ENCODE measurements at places on chromosomes 6 and 20.
A peak's percentile ranks its signal among the peaks of the same experiment; 100 is the strongest.

- no peak for DNase-seq
These were observed 1.6 kb downstream of the SCAND1 start for GRCh38 chr20:35952480-35953386.

- no peak for DNase-seq
These were observed 21.3 kb upstream of the UTRN start for GRCh38 chr6:144263786-144264185.

GRCh38 chr6:29439006-29439405, at the start of gene OR10C1:
TSS of gene OR10C1 (plus strand) at chr6:29439306. CDS start at chr6:29440016, 710 bp downstream.
- DNase-seq: no peak

DNA sequence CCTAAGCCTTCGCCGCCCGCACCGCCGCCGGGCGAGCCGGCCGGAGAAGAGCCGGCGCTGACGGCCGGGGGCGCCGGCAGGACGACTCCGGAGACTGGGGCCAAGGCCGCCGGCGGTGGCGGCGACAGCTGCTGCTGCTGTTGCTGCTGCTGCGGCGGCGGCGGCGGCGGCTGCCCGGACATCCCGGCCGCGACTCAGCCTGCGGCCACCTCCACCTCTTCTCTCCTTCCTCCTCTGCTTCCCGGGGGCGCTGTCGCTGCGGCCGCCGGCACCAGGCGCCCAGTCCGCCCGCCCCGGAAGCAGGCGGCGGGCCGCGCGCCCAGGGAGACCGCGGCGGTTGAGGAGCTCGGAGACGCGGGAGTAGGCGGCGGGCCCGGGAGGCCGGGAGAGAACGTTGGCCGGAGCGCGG, 307 bp downstream of the RANBP9 start:
- no peak for DNase-seq

- no peak for DNase-seq
These were observed 769 bp downstream of the CCN6 start for GRCh38 chr6:112054555-112055190.

GRCh38 chr6:36671687-36672375, 6.7 kb upstream of the CDKN1A start:
- DNase-seq: no peak

DNA sequence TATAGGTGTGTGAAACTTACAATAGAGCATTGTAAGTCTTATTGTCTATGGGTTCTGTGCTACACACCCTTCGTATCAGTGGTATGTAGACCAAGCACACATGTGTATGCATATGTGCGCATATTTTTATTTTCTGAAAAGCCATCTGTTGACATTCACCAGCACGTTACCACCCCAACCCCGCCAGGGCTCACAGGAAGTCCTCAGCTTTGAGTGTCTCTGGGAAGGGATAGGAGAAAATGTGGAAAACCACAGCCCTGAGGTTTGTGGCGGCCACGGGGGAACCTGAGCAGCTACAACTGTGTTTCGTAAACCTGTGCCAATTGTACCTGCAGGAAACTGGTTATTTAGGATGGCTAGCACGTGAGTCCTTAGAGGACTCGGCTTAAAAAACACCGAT, 123.3 kb upstream of the PHACTR3 start:
- no peak for DNase-seq

DNA sequence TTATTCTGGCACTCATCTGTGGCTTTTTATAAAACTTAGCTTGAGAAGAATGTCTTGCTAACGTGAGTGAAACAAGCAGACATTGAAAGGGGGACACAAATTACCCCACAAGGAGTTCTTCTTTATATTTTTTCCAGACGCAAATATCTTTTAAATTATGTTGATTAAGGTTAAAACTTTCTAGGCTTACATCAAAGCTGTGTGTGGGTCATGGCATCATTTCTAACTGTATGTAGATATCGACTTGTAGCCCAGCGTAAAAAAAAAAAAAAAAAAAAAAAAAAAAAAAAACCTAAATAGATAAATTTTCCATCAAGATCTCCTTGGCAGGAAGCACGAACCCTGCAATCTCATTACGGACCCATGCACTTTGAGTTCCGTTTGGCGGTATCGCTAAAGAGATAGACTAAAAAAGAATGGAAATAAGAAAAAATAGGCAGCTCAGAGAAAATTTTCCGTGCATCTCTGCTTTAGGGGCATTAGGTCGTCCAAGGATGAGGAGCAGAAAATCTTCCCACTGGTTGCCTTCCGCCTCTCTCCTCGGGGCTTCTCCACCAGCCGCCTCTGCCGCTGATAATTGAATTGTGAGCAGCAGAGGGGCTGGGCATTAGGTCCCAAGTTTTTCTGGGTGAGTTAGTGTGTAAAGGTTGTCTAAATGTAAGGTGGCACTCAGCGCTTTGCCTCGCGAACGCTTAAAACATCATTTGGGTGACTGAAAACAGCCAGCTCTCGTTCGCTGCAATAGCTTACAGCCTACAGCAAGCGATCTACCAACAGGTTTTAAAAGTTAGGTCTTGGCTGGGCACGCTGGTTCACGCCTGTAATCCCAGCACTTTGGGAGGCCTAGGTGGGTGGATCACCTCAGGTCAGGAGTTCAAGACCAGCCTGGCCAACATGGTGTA, 194.0 kb downstream of the TRIM27 start:
- no peak for DNase-seq

GRCh38 chr6:146041282-146041681, 12.4 kb downstream of the GRM1 start:
- DNase-seq: no peak

DNA sequence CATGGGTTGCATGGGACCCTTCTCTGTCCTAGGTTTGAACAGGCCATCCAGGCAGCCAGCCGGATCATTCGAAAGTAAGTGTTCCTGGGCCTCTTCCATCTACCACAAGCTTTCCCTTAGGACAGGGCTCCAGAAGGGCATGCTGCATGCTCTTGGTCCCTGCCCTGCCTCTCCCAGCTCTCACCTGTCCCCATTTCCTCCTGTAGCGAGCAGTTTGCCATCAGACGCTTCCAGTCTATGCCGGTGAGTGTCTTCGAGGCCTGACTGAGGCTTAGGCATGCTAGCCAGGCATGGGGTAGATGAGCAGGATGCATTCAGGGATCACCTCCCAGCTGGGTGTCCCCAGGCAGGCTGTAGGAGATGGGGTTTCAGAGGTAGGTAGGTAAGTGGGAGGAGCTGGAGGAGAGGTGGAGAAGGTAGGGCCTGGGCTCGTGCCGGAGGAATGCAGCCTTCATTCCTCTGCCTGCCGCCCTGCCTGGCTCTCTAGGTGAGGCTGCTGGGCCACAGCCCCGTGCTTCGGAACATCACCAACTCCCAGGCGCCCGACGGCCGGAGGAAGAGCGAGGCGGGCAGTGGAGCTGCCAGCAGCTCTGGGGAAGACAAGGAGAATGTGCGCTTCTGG, 4.3 kb downstream of the CDC25B start:
- DNase-seq: no peak

GRCh38 chr6:67653561-67653960, 981.5 kb upstream of the ADGRB3 start:
- DNase-seq: no peak

DNA sequence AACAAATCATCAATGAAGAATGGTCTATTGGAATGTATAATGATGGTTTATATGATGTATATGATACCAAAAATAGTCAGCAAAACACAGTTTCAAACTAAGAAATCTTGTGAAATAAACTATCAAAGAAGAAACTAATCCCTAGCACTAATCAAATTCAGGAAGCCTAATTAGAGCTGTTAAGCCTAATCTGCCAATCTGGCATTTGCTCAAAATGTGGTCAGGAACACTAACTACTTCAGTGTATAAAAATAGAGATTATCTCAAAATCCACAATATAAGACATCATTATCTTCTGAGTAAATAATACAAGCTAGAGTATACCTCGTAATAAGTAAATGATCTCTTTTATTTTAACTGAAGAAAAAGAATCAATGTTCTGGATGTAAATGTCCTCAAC, 12.8 kb upstream of the AKAP7 start:
- DNase-seq: peak; percentile 84

GRCh38 chr20:845941-846893, 12.7 kb downstream of the FAM110A start:
- no peak for DNase-seq

DNA sequence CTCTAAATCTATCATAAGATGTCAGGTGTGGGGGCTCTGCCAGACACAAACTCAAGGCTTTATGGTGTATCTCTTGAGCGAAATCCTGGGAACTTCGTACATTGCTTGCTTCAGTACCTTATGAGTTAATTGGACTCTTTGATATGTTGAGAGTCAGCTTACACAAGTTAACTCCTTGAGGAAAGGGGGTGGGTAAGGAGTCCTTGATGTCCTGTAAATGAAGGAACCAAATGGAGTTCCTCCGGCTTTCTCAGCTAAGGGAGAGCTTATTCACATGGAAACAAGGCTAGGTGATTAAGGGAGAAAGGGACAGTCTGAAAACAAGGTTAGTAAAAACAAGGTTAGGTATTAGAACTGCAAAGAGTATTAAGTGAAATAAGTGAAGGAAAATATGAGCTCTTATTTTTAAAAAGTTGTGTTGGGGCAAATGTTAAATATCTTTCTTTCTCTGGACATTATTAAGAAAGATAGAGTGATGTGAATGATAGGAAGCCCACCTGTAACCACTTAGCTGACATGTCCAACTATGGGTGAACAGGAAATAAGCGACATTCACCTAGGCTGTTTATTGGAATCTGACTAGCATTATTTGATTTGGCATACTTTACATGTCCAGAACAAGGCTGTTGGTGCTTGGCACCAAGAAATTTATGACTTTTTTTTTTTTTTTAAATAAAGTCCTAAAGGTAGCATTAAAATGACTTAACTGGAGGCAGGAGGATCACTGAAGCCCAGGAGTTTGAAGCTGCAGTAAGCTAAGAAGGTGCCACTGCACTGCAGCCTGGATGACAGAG, 26.5 kb downstream of the GTF2H5 start:
- DNase-seq: no peak

- no peak for DNase-seq
These were observed 139.5 kb upstream of the CDH4 start for GRCh38 chr20:61112515-61112914.

DNA sequence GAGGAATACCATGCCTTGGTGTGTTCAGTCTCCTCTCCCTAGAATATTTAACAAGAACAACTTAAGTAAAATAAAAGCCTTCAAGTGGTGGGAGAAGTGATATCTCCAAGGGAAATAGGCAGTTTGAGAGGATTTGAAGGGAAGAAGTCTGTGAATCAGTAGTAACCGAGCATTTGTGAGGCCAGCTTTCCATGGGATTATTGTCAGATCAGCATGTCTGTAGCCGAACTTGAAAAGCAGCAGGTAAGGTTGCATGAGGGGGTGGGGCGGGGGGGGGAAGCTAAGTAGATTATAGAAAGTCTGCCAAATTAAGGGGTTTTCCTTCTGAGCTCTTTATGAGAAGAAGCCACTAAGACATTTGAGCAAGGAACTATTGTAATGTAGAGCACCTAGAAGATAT, 92.6 kb downstream of the GRIK2 start:
- no peak for DNase-seq

DNA sequence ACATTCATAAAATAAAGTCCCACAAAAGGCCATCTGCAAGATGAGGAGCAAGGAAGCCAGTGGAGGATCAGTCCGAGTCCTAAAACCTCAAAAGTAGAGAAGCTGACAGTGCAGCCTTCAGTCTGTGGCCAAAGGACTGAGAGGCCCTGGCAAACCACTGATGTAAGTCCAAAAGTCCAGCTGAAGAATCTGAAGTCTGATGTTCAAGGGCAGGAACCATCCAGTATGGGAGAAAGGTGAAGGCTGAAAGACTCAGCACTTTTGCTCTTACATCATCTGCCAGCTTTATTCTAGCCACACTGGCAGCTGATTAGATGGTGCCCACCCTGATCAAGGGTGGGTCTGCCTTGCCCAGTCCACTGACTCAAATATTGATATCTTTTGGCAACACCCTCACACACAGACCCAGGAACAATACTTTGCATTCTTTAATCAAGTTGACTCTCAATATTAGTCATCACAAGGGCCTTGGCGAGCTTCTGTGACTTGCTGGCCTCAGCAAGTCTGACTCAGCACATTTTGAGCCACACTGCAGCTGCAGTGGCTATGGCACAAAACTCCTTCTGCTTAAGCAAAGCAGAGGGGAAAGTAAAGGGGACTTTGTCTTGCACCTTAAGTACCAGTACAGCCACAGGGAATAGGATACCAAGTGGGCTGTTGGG, 1370.3 kb upstream of the CITED2 start:
- no peak for DNase-seq

DNA sequence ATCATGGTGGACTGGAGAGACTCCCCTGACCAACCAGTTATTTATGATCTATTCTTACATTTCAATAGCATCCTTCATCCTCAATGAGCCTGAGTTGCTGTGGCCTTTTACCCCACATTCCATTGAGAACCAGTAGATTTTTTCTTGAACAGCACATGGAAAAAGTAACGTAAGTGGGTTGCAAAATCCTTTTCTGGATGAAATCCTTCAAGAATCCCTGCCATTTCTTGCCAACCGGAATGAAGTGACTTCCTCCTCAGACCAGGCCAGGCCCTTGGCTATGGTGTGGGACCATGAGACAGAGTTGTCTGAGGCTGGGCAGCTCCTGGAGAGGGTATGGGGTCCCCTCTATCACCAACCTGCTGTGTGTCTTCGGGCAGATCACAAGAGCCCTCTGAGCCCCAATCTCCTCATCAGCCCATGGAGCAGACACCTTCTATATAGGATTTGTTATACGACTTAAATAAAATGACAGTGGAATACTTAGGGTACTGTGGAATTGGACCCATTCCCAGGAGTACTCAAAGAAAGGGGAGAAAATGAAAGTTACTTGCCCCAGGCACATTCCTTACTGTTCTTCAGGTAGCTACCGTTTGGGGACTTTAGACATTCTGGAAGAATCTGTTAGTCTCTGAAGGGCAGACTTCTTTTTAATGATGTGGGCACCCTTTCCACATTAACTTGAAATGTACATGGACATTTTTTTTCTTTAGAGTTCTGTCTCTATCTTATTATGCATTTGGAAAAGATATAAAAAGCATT, 10.9 kb downstream of the EYA2 start:
- no peak for DNase-seq

DNA sequence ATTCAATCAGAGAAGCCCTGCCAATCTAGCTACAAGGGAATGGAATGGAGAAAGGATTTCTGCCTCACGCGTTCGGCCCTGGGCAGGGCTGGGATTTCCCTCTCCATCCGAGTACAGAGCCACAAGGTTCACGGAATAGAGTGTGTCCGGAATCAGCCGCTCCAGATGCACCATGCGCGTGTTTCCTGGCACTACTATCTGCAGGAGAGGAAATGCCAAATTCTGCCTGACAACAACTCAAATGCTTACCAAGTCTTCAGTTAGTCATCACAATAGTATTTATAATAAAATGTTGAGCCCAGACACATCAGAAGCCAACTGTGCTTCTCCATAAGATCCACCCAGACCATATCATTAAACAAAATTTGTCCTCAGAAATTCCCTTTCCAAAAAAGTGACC, 75.1 kb downstream of the COL12A1 start:
- no peak for DNase-seq

- no peak for DNase-seq
These were observed 1.4 kb upstream of the ZNF217 start for GRCh38 chr20:53595018-53595378.

GRCh38 chr6:137155830-137156229, 17.6 kb downstream of the IL22RA2 start:
- DNase-seq: no peak

DNA sequence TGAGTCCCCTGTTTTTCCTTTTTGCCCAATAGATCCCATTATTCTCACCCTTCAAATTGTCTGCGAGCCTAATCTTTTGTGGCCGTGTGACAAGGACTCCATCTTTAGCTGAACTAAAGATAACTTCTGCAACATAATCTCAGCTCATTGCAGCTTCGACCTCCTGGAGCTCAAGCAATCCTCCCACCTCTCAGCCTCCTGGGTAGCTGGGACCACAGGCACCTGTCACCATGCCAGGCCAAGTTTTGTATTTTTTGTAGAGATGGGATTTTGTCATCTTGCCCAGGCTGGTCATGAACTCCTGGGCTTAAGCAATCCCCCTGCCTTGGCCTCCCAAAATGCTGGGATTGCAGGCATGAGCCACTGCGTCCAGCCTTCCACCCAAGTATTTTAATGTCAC, 161.0 kb downstream of the GJA1 start:
- no peak for DNase-seq
